Neuronal stem cell (in vitro differentiated cells): ENCODE measurements at places on chromosomes 3 and 15.

- no peak for DNase-seq
These were observed 18.8 kb downstream of the SEC61A1 start for GRCh38 chr3:128070898-128071591.

DNA sequence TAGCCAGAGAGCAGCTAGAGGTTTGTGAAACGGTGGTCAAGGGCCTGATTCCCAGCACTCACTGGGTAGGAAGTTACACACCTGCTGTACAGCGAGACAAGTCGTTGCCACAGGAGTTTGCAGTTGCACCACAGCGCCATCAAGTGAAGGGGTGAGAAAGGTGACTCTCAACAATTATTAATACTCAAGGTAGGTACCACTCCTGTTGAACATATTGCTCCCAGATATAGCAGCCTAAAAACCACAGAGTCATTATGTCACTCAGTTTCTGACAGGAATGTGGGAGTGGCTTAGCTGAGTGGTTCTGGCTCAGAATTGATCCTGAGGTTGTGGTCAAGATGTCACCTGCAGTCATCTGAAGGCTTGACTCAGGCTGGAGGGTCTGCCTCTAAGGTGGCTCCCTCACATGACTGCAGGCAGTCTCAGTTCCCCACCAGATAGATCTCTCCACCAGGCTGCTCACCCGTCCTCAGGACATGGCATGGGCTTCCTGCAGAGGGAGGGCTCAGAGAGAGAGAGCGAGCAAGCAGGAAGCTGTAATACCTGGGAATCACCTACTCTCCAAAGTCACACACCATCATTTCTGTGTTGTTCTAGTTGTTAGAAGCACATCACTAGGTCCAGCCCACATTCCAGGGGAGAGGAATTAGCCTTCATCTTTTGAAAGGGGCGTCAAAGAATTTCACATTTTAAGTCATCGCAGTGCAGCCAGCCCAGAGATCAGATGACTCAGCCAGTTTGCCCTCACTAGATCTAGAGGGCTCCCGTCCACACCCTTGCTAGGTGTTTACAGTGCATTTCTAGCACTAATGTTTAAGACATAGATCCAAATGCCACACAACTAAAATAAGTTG lies 17.0 kb upstream of the ANO10 start:
- no peak for DNase-seq

GRCh38 chr15:39558421-39558820 lies 22.5 kb upstream of the THBS1 start:
- DNase-seq, result no peak

- no peak for DNase-seq
These were observed 68.6 kb downstream of the ABHD5 start for GRCh38 chr3:43759297-43759782.

DNA sequence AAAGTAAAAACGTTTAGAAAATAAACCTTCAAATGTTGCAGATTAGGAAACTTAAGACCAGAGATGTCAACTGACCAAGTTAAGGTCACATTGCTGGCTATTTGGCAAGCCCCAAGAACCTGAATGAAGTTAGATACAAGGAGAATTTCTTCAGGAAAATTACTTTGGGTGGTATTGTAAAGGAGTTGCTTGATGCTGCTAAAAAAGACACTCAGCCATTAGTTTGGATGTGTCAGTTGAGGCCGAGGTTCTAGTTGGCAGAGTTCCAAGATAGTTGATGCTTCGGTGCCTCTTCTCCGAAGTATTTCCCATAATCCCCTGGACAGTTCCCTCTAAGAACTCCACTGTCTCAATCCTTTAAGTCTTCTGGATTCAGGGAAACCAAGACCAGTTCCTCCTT lies 24.3 kb downstream of the SIAH2 start:
- no peak for DNase-seq

- DNase-seq, result no peak
These were observed 334.8 kb downstream of the NAALADL2 start for GRCh38 chr3:175193815-175194518.

GRCh38 chr3:195790901-195791300 lies 20.8 kb downstream of the MUC4 start:
- no peak for DNase-seq

- no peak for DNase-seq
These were observed 21.0 kb downstream of the C2CD4A start for GRCh38 chr15:62087671-62088352.

DNA sequence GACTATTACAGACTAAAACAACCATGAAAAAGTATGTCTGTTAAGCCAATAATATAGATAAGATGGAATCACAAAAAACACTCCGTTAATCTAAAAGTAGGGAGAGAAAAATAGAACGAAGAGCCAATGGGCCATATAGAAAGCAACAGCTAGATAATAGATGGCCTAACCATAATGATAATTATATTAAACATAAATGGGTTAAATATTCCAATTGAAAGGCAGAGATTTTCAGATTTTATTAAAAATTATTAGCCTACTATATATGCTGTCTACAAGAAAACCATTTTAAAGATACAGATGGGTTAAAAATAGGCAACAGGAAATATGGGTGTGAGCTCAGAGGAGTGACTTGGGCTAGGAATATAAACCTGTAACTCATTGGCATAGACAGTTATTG lies 76.3 kb downstream of the ATP8B4 start:
- no peak for DNase-seq

- no peak for DNase-seq
These were observed 182.2 kb downstream of the MEGF11 start for GRCh38 chr15:66071160-66071920.

DNA sequence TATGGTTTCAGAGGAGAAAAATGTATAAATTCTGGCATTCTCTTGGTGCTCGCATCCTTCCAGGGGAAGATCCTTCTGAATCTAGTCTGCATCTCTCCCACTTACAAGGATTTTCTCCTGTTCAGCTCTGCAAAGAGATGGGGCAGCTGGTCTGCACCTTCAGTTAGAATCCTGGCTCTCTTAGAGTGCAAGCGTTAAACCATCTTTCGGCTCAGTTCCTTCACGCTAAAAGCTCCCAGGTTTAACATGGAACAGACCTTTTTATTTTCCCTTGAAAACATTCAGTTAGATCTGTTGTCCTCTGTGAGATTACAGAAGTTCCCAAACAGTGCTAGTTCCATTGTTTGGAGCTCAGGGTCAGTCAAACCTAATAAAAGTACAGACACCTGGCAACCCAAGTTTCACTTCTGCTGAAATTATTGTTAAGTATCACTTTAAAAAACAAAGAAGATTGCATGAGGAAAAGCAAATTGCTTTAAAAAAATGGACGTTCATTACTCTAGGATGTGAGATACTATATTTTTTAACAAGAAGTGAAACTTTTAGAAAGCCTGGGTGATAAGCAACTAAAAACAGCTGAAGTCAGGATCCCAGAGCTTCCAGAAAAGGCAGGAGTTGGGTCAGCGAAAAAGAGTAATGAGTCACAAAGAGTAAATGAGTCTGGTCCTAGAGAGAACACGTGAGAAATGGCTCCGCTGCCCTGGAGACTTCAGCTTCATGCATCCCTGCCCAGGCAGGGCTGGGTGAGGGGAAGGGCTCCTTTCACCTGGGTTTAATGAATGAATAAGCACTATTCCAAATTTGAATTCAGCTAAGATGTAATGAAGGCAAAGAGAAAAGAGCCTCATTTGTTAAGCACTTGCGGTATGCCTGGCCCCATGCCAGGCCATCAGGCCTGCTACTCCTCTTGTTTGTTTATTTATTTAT lies 63.3 kb downstream of the ABTB1 start:
- no peak for DNase-seq

DNA sequence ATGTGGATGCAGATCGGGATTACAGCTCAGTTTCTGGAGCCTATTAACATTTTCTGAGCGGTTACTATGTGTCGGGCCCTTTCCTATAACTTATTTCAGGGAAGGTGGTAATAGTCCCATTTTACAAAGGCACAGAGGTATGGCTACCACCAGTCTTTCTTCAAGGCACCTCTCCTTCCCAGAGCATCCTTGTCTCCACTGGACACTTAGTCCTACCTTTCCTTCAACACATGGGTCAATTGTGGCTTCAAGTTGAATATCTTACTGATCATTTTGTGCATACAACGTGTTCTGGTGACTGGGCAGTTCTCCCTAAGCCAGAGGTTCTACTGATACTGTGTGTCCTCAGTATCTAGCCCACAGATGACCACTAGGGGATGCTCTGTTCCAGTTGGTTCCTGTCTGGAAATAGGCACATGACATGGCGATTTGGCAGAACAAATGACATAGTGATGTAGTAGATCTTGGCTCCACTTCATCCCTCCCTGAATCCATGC lies 60.7 kb upstream of the CMTM8 start:
- peak; percentile 51 for DNase-seq

GRCh38 chr3:176755977-176756376 lies 441.3 kb downstream of the TBL1XR1 start:
- no peak for DNase-seq

DNA sequence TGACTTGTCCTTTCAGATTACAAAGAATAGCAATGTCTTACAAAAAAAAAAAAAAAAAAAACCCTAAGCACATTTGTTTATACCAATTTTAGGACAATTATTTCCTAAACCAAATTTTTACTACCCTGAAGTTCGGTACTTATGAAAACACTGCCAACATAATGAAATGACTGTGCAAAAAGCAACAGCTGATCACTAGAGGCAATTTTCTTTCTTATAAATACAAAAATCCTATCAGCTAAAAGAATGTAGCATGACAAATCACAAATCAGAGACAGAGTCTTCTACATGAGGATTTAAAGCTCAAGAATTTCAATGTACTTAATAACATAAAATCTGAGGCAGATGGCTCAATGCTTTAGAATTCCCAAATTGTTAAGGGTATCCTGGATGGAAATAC lies 191.8 kb downstream of the MAGI1 start:
- no peak for DNase-seq

DNA sequence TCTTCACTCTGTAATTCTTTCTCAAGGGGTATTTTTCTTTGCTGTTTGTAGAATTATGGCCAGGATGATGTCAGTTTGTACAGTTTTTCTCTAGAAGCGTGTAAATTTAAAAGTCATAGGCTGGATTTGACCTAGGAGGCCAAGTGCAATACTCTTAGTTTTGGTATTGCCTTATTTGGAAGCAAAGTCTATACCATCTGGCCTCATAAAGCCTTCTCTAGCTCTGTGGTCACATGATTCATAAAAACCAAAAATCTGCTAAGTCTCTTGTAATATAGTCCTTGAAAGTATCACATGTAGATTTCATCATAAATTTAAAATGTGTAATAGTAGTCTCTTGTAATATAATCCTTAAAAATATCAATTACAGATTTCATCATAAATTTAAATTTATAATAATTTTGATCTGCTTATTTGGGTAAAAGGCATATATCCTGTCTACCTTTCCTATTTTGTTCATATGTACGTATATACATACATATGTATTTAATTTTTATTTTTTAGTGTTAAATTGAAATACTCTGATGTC lies 25.6 kb downstream of the TEX9 start:
- no peak for DNase-seq

- no peak for DNase-seq
These were observed 7.3 kb downstream of the CCDC14 start for GRCh38 chr3:123953735-123954134.

DNA sequence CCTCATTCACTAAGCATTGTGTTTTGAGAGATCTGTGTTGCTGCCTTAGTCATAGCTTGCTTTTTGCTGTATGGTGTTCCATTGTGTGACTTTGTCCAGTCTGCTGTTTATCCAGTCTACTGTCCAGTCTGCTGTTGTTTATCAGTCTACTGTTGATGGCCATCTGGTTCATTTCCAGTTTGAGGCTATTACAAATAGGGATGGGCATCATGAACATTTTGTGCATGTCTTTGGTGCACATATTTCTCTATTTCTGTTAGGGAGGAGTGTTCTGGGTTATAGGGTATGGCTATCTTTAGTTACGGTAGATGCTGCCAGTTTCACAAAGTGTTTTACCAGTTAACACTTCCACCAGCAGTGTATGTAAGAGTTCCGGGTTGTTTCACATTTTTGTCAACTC lies 22.2 kb upstream of the CLEC3B start:
- no peak for DNase-seq

DNA sequence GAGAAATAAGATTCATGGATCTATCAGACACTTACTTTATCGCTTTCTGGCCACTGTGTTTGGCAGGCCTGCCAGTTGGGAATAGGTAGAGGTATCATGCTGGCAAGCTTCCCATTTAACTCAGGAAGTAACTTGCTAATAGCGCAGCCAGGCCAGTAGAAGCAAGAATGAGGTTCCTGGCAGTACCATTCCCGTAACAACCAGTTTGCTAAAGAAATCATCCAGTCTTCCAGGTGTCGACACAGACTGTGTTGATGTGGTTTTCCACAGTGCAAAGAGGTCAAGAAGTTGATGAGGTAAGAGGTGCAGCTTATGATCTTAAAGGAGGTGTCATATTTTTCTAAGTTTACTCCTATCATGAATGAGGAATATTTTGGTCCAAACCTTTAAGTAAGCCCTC lies 46.2 kb downstream of the DPH6 start:
- DNase-seq, result no peak

DNA sequence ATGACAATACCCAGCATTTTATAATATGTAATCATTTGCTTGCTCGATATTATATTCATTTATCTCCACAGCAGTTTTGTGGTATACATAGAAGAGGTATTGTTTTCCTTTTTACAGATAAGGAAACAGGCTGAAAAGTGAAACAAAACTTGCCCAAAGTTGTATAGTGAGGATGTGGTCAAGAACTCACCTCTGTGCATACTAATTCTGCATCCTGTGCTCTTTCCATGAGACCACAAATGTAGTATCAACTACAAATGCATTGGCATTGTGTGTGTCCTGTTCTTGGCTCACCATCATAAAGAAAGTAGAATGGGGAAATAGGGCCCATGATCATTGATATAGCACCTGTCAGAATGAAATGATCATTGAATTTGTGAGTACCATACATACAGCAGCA lies 167.3 kb downstream of the NECTIN3 start:
- DNase-seq, result no peak

DNA sequence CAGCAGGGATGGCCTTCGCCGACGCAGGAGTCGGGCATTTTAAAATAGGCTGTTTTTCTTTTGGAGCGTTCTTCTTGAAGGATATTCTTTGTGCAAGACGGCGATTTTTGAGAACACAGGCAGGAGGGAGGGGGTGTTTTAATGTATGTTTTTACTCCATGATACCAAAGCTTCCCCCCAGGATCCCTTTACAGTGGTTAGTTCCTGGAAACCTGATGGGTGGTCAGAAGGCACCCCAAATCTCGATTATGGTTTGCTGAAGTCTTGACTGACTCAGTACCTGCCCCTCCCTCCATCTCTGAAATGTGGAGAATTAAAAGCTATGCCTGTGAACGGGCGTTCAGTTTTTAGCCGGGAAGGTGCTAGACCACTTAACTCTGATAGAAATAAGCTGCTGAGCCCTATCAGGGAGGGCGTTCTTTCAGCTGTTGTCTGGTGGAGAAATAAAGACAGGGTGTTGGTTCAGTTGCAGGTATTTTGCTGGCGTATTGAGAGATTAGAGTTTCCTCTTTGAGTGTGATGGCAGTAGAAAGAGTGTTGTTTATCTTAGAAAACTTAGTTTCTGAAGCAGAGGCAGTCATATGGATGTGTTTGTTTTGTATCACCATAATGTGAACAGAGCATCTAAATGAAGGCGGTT lies 3.4 kb downstream of the IGF1R start:
- no peak for DNase-seq

GRCh38 chr15:34701536-34701935 lies 53.3 kb downstream of the GJD2 start:
- DNase-seq, result no peak
